ENCODE measurements at places on chromosomes 13 and 19. TPM values are rescaled to one million over a fixed set of nuclear protein-coding genes. Genes with fewer than 3 reads are reported as not detected.

The GZMM gene
- total RNA-seq: 52.7 TPM

The GNA15 gene
- 109 TPM for total RNA-seq

The ZNF701 gene
- total RNA-seq: 18.3 TPM

The CGB2 gene
- not detected for total RNA-seq

The CPT1C gene
- 3.1 TPM for total RNA-seq

The FCER2 gene
- total RNA-seq: not detected

The CLDN10 gene
- total RNA-seq: not detected

The CYP4F2 gene
- total RNA-seq: not detected

The COX6B2 gene
- total RNA-seq: 0.26 TPM

The OR4F17 gene
- total RNA-seq: not detected

The ATP4A gene
- total RNA-seq: not detected

The ZNF90 gene
- total RNA-seq: 4.6 TPM

The RPS16 gene
- 2,440 TPM for total RNA-seq

The ZNF699 gene
- 4.7 TPM for total RNA-seq

The C1QTNF9 gene
- not detected for total RNA-seq

The DACH1 gene
- total RNA-seq: not detected

The ZMYM5 gene
- 14.2 TPM for total RNA-seq

The IZUMO2 gene
- total RNA-seq: not detected

The RYR1 gene
- total RNA-seq: 3.8 TPM

- DNase-seq: no peak
These were observed 11.7 kb downstream of the UGGT2 start for GRCh38 chr13:96041326-96042110.

GRCh38 chr19:19165396-19165795 lies 4.7 kb downstream of the MEF2B start:
- no peak for DNase-seq

DNA sequence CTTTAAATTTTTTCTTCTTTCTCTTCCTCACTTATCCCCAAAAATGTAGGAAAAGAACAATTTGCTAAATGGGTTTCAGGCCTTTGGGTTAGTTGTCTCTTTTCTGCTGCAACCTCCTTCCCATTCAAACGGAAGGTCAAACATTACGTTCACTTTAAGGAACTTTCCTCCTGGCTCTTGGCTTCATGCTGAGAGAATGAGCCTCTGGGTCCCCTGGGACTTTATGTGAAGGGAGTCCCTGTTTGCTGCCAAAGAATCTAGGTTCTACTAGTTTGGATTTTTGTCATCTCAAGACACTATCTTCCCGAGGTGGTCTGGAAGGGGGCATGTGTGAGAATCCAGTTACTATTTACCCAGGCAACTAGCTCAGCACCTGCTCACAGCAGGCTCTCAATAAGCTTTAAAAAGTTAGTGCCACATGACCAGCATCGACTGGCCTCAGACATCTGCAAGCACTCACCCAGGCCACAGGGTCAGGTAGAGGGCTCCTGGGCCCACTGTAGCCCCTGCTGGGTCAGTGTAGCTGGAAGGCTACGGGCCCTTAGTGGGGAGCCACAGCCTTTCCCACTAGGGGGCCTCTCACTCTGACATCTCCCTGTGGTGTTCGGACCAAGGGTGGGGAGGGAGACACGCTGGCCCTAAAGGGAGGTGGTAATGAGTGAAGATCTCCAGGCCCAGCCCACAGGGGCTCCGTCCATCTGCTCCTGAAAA lies 40.5 kb downstream of the FAM124A start:
- no peak for DNase-seq

GRCh38 chr19:2129892-2130770 lies 21.2 kb downstream of the AP3D1 start:
- no peak for DNase-seq

DNA sequence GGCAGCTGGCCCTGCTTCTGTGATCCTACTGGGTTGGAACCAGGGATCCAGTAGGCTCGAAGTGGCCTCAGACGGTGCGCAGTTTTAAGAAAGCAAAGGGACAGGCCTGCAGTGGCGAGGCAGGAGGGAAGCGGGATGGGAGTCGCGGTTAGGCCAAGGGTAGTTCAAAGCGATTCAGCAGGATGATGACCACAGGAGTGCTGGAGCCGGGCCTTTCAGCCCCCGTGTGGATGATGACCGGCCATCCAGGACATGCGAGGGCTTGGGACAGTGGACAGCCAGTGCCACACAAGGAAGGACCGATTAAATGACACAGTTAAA lies 854 bp downstream of the RNASEH2B start:
- no peak for DNase-seq

GRCh38 chr13:58977085-58977484 lies 1186.6 kb downstream of the DIAPH3 start:
- no peak for DNase-seq

DNA sequence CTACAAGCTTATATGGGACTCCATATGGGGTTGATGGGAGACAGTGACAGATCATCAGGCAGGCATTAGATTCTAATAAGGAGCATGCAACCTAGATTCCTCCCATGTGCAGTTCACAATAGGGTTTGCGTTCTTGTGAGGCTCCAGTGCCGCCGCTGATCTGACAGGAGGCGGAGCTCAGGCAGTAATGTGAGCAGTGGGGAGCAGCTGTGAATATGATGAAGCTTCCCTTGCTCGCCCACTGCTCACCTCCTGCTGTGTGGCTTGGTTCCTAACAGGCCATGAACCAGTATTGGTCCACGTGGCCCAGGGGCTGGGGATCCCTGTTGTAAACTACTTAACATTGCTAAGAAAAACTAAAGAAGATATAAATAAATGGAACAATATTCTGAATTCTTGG lies 378.4 kb downstream of the KCNRG start:
- no peak for DNase-seq

- DNase-seq: no peak
These were observed 24.2 kb downstream of the RASA3 start for GRCh38 chr13:114108141-114108761.

GRCh38 chr19:952049-952679 lies 26.3 kb downstream of the ARID3A start:
- DNase-seq: no peak

DNA sequence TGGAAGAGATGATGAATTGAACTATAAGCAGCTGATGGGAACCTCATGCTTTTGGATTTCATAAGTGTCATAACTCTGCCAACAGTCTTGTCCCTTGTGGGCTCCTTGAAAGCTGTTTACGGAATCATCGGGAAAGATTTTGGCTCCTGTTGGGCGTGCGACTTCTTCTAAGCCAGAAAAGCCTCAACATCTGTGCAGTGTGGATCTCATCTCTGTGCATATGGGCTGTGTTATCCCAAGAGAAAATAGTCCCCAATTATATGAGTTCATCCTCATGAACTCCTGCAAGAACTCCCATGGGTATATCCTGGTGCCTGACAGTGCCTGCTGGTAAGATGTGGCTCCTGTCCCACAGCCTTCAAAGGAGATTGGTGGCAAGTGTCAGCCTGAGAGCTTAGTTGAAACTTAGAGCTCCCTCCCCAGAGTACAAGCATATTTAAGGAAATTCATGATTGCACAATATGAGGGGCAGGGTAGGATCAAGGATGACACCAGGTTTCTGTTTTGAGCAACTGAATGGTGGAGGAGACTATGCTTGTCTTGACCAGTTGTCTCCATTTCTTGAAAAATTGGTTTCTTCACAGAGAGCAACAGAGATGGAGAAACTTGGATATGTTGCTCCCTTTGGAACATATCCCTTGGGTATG lies 243.5 kb downstream of the ITGBL1 start:
- DNase-seq: no peak

GRCh38 chr19:5466814-5467291 lies 11.6 kb downstream of the ZNRF4 start:
- DNase-seq: no peak

DNA sequence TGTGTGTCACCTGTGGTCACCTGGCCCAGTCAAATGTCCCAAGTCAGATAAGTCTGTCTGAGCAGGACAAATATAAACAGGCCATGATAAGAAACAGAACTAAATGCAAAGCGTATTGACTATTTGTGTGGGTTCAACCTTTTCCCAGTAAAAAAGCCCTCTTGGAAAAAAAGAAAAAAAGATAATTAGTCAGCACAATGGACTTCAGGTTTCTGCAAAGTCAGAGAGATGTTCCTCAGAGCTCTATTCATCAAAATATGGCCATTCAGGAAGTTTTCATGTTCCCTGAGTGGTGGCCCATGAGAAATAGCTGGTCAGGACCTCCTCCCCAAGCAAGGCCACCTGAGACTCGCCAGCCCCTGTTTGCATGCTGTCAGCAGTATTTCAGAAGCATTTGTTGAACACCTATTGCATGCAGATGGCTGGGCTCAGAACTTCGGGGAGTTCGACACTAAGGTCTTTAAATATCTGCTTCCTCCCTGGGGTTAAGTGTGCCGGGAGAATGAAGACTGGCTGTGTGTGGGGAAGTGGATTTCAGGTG lies 2.7 kb downstream of the FFAR3 start:
- DNase-seq: no peak

- peak; percentile 37 for DNase-seq
These were observed 1.3 kb upstream of the SIGLEC9 start for GRCh38 chr19:51123381-51123800.

DNA sequence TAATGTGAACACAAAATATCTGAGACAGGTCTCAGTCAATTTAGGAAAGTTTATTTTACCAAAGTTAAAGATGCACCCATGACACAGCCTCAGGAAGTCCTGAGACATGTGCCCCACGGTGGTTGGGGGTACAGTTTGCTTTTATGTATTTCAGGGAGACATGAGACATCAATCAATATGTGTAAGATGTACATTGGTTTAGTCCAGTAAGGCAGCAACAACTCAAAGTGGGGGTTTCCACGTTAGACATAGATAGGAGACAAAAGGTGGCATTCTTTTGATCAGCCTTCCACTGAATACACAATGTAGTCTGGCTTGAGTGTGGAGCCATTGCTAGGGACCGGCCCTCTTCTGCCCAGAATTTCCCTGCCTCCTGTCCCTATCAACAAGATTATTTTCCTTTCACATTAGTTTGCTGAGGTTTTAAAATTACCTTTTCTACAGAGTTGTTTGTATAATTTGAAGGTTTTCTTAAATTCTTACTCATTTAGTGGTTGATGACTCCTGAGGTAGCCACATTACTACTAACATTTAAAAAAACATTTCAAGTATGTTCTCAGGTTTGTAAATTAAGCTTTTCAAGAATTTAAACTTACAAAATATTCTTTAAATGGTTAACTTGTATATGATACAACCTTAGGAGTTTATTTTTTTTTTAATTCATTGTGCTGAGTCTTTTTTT lies 33.2 kb downstream of the RNASEH2B start:
- no peak for DNase-seq

DNA sequence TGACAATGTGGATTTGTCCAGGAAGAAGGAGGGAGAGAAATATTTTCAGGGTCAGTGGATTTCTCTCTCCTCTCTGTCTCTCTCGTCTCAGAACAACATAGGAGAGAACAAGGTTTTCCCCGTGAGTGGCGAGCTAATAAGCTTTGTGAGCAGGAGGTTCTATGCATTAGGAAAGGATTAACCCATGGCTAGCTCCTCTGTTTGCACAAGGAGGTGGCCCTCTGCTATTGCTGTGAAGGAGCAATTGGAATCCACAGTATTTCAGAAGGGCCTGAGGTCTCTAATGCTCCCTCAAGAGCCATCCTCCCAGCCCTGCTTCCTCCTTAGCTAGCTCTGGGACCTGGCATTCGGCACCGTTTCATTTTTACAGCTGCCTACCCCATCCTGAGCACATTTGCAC lies 288.9 kb upstream of the MAB21L1 start:
- no peak for DNase-seq

GRCh38 chr13:41356786-41357185 lies 45.7 kb downstream of the NAA16 start:
- peak; percentile 11 for DNase-seq

DNA sequence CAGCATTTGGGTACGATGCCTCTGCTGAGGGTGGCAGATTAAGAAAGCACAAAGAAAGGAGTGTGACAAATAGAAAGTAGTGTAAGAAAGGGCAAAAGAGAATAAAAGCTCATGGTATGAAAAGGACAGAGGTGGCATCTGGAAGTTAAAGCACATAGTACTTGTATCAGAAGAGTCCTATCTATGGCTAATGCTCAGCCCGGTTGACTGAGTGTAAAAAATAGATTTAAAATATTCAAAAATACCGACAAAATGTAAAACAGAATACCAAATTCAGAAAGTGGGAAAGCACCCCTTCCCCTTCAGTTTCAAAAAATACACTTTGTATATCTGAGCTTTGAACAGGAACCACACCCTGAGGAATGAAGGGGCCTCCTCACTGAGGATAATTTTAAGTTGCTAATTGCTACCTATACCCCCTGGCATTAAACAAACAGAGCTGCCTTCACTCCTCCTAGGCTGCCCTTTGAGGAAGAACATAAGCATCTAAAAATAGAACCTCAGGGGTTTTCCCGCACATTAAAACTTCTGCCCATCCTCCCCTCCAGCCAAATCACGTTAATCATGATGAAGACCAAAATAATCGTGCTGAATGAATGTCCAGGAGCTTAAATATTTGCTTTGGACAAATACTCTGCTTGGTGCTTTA lies 43.3 kb downstream of the DLEU7 start:
- DNase-seq: no peak

DNA sequence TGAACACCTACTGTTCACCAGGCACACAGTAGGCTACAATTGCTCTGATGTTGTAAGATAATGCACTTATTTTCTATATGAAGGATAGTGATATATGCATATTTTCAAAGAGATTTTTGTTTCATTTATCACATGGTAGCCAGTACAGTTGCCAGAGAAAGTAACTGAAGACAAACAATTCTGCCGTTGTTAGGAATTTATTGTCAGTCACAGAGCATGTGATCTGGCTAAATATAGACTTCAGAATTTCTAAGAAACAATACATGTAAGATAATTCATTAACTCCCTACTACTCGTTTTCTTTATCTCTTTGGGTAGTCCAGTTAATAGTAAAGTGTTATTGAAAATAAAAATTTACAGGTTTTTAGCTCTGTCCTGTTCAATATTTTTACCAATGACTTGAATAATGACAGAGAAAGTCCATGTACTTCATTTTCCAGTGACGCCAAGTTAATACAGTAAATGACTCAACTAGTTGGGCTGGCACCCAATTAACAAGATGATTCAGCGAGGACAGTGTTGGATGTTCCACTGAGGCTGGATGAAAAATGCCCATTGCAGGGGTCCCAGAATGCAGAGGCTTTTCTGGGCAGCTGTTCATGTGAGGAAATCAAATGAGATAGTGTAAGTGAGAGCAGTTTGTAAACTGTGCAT lies 35.6 kb downstream of the GJA3 start:
- no peak for DNase-seq

DNA sequence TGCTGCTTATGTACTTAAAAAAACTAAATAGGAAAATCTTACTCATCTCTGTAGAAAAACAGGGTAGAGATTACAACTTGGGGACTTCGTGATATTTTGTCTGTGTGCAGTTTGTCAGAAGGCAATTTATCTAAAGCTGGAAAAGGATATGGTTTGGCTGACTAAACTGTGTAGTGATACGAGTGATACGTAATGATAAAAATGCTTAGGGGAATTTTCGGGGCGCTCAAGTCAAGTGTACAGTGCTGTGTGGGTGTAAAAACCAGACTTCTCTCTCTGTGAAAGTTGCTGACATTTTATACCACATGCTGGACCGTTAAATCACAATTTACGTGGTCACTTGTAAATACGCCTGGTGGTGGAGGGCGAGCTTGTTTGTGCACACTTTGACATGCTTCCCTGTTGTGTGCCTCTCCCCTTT lies 221.7 kb downstream of the KCNRG start:
- peak; percentile 45 for DNase-seq

- no peak for DNase-seq
These were observed 894.3 kb upstream of the PCDH20 start for GRCh38 chr13:62309904-62310303.

- DNase-seq: peak; percentile 39
These were observed 2.7 kb upstream of the ZBTB7A start for GRCh38 chr19:4069331-4069959.

GRCh38 chr19:39845584-39845932 lies 621 bp downstream of the FBL start:
- no peak for DNase-seq
